GM23248 (cell line): ENCODE measurements at places on chromosomes 4 and X. TPM values are rescaled to one million over a fixed set of nuclear protein-coding genes. Genes with fewer than 3 reads are reported as not detected.

Gene PAGE5
- total RNA-seq, result not detected in 2 replicates

Gene INPP4B
- total RNA-seq, result 27.5 and 39.2 TPM in 2 replicates

Gene CCKAR
- not detected in 2 replicates for total RNA-seq

Gene SUPT20HL1
- not detected in 2 replicates for total RNA-seq

- no peak overlapping the region for H3K4me3 ChIP-seq
- H3K36me3 ChIP-seq, result no peaks in the 10 kb centered on the region
- no peak for DNase-seq
- H3K27me3 ChIP-seq, result no peaks in the 10 kb centered on the region
- H3K4me1 ChIP-seq, result no peaks in the 10 kb centered on the region
These were observed 50.4 kb upstream of the ETNPPL start for GRCh38 chr4:108813261-108813660.

DNA sequence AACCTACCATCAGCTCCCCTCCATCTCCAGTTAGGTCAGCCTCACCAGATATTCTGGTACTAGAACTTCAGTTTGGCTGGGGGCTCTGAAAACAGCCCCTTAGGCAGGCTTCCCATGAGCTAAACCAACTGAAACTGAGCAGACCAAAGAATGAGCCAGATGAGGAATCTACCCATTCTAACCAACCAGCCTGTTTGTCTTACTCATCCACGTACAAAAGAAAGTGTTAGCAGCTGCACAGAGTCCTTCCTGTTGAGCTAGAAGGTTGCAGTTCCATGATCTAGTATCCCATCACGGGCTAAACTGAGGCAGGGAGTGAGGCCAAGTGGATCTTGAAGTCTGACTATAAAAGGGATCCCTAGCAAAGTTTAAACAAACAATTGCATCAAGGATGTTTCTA, 17.5 kb downstream of the MAGEA9B start:
- no peaks in the 10 kb centered on the region for H3K27me3 ChIP-seq
- no peaks in the 10 kb centered on the region for H3K36me3 ChIP-seq
- no peak for DNase-seq
- H3K4me1 ChIP-seq, result no peaks in the 10 kb centered on the region
- no peak overlapping the region for H3K4me3 ChIP-seq

DNA sequence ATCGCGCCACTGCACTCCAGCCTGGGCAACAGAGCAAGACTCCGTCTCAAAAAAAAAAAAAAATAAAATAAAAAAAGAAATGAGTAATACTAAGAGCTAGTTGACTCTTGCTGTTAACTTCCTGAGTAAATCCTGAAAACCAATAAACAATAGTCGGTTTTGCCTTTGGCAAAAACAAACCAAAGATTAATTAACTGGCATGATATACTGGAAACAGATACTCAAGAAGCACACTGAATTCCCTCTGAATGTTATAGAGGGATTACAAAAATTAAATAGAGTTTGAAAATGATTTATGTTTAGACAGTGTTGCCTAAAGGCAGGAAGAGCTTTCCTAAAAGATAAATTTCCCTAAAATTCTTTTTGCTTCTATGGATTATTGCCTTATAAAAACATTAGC, 1702.3 kb downstream of the STIM2 start:
- no peaks in the 10 kb centered on the region for H3K27me3 ChIP-seq
- DNase-seq, result no peak
- H3K4me1 ChIP-seq, result peaks cover 11% of the 10 kb centered on the region; the same call in 1 of the 2 replicates
- no peaks in the 10 kb centered on the region for H3K36me3 ChIP-seq
- H3K4me3 ChIP-seq, result no peak overlapping the region

DNA sequence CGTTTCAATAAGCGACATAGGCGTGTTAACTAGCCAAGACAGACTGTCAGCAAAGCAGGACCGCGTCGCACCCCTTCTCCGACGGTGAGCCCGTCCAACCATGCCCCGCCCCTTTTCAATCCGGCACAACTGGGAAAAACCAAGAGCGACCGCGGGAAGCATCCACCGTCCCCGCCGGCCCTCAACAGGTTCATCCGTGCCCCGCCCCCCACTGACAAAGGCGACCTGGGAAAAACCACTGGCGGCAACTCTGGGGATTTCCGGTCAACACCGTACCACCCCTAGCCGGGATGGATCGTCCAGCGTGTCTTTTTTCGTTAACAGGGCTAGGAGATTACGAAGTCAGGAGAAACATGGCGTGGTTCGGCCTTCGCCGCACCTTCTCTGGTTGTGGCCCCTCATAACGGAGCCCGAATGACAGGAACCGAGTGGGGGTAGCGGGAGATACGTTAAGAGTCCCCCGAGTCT, 377 bp downstream of the TIMM17B start:
- H3K27me3 ChIP-seq, result no peaks in the 10 kb centered on the region
- peak overlapping the region; percentile 79 for H3K4me3 ChIP-seq
- no peaks in the 10 kb centered on the region for H3K36me3 ChIP-seq
- peak overlapping the region; percentile 90 for H3K27ac ChIP-seq

Gene ANOS1
- not detected in 2 replicates for total RNA-seq

Gene FRAS1
- 19.8 and 20.0 TPM in 2 replicates for total RNA-seq

DNA sequence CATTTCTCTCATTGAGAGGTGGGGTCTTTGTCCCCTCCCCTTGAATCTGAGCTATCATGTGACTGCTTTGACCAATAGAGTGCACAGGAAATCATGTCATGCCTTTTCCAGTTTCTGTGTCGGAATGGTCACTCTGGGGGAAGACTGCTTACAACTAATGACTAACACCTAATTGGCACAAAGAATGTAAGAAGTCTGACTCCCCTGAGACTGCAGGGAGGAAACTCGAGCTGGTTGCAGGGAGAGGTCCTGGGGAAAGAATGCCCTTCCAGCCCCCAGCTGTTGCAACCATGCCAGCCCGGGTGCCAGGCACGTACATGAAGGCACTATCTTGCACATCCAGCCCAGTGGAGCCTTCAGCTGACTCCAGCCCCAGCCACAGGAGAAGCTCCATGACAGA, 254.2 kb downstream of the DHX15 start:
- H3K36me3 ChIP-seq, result no peaks in the 10 kb centered on the region
- peak; percentile 32 for DNase-seq
- H3K4me3 ChIP-seq, result no peak overlapping the region
- no peak overlapping the region for H3K27ac ChIP-seq
- H3K4me1 ChIP-seq, result no peaks in the 10 kb centered on the region
- no peaks in the 10 kb centered on the region for H3K27me3 ChIP-seq

GRCh38 chrX:74451450-74452198, 30.3 kb downstream of the SLC16A2 start:
- no peak for DNase-seq
- H3K4me1 ChIP-seq, result peaks cover 33% of the 10 kb centered on the region
- peak overlapping the region; percentile 76 for H3K27ac ChIP-seq
- H3K4me3 ChIP-seq, result 0 out of 2 replicates have a peak overlapping the region, but pooled peaks have one; percentile 7

GRCh38 chr4:69910016-69910782, 20.7 kb upstream of the CSN1S1 start:
- peaks cover 18% of the 10 kb centered on the region for H3K4me1 ChIP-seq
- no peak overlapping the region for H3K4me3 ChIP-seq
- no peaks in the 10 kb centered on the region for H3K36me3 ChIP-seq
- peak; percentile 80 for DNase-seq
- H3K27ac ChIP-seq, result no peak overlapping the region
- no peaks in the 10 kb centered on the region for H3K27me3 ChIP-seq

DNA sequence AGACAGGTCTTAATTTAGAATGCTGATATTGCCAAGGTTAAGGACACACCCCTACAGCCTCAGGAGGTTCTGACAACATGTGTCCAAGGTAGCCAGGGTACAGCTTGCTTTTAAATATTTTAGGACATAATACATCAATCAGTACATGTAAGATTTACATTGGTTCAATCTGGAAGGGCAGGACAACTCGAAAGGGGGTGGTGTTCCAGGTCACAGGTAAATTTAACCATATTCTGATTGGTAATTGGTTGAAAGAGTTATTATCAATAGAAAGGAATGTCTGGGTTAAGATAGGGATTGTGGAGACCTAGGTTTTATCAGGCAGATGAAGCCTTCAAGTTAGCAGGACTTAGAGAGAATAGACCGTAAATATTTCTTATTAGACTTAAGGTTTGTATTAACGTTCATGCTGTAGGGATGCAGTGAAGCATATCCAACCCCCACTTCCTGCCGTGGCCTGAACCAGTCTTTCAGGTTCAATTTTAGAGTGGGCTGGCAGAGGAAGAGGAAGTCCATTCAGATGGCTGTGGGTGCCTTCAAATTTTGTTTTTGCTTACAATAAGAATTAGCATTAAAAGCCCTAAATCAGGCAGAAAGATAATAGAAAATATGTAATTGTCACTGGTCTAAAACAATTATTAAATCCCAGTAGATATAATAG, 136.5 kb upstream of the GALNTL6 start:
- no peak for DNase-seq
- no peak overlapping the region for H3K4me3 ChIP-seq
- H3K36me3 ChIP-seq, result no peaks in the 10 kb centered on the region
- no peaks in the 10 kb centered on the region for H3K4me1 ChIP-seq

DNA sequence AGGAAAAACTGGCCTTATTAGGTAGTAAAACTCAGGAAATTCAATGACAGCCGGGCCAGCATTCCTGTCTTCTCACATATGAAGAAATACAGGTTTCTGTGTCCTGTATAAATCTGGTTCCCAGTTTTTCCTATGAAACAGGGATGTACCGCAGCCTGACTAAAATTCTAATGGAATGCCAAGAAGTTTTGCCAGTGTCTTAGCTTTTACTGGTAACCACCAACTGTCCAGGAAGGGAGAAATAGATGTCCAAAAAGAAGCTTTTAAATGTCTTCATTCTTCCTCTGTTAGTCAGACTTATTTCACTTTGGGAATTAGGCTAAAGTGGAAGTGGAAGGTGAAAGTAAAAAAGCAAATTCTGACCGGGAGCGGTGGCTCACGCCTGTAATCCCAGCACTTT, 108.0 kb upstream of the TBL1X start:
- no peaks in the 10 kb centered on the region for H3K36me3 ChIP-seq
- H3K27ac ChIP-seq, result 0 out of 2 replicates have a peak overlapping the region, but pooled peaks have one; percentile 15
- no peak overlapping the region for H3K4me3 ChIP-seq
- peak; percentile 30 for DNase-seq
- H3K27me3 ChIP-seq, result no peaks in the 10 kb centered on the region
- H3K4me1 ChIP-seq, result peaks cover 7% of the 10 kb centered on the region

DNA sequence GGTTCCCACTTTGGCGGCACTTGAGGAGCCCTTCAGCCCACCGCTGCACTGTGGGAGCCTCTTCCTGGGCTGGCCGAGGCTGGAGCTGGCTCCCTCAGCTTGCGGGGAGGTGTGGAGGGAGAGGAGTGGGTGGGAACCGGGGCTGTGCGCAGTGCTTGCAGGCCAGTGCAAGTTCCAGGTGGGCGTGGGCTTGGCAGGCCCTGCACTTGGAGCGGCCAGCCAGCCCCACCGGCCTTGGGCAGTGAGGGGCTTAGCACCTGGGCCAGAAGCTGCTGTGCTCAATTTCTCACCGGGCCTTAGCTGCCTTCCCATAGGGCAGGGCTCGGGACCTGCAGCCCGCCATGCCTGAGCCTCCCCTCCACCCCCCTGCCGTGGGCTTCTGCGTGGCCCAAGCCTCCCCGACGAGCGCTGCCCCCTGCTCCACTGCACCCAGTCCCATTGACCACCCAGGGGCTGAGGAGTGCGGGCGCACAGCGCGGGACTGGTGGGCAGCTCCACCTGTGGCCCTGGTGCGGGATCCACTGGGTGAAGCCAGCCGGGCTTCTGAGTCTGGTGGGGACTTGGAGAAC, 474.3 kb downstream of the MID1IP1 start:
- no peak for DNase-seq
- H3K36me3 ChIP-seq, result no peaks in the 10 kb centered on the region
- no peak overlapping the region for H3K27ac ChIP-seq
- no peaks in the 10 kb centered on the region for H3K27me3 ChIP-seq
- no peak overlapping the region for H3K4me3 ChIP-seq

Gene MAGEB10
- total RNA-seq, result not detected in 2 replicates

- no peaks in the 10 kb centered on the region for H3K36me3 ChIP-seq
- no peak overlapping the region for H3K27ac ChIP-seq
- H3K27me3 ChIP-seq, result no peaks in the 10 kb centered on the region
- H3K4me1 ChIP-seq, result peaks cover 4% of the 10 kb centered on the region
These were observed 43.7 kb downstream of the CDS1 start for GRCh38 chr4:84626673-84627072.

Gene MAGEA6
- not detected in 2 replicates for total RNA-seq

- no peak for DNase-seq
- H3K4me3 ChIP-seq, result no peak overlapping the region
- H3K27me3 ChIP-seq, result no peaks in the 10 kb centered on the region
- no peaks in the 10 kb centered on the region for H3K36me3 ChIP-seq
- H3K4me1 ChIP-seq, result no peaks in the 10 kb centered on the region
These were observed 906.5 kb downstream of the FAT4 start for GRCh38 chr4:126221282-126221681.

DNA sequence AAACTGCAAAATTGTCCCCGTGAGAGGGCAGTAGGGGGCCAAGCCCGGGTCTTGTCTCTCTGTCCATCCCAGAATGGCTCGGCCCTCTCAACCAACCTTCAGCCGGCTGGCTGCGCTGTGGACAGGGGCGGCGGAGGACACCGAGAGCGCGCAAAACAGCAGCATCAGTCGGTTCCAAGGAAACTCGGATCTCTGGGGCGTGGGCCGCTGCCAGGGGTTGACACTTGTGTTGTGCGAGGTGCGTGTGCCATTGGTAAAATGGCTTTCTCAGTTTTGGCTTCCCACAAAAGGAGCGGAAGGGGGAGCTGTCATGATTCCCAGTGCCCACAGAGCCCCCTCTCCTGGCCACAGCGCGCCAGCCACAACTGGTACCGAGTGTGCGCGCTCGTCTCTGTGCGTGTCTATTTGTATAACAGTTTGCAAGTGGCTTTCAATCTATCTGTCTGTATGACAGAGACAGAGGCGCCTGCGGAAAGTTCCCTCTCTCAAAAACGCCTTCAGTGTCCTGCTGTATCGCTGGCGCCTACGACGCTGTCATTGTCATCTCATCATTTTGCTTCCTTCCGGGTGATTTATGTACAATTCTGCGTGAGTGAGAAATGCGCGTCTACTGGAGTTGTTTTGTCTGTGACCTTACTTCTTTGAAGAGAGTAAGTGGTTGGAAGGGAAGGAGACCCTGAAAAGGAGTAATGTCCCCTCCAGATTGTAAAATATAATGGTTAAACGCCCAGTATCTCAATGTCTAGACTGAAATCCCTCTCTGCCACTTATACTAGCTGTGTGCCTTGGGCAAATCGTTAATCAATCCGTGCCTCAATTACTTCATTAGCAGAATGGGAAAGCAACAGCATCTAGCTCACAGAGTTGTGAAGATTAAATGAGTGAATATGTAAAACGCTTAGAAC, 1.8 kb downstream of the DKK2 start:
- H3K4me1 ChIP-seq, result 0 out of 2 replicates have a peak, but pooled peaks cover 17% of the 10 kb centered on the region
- H3K4me3 ChIP-seq, result peak overlapping the region; percentile 77
- H3K36me3 ChIP-seq, result no peaks in the 10 kb centered on the region
- peaks cover 29% of the 10 kb centered on the region for H3K27me3 ChIP-seq

DNA sequence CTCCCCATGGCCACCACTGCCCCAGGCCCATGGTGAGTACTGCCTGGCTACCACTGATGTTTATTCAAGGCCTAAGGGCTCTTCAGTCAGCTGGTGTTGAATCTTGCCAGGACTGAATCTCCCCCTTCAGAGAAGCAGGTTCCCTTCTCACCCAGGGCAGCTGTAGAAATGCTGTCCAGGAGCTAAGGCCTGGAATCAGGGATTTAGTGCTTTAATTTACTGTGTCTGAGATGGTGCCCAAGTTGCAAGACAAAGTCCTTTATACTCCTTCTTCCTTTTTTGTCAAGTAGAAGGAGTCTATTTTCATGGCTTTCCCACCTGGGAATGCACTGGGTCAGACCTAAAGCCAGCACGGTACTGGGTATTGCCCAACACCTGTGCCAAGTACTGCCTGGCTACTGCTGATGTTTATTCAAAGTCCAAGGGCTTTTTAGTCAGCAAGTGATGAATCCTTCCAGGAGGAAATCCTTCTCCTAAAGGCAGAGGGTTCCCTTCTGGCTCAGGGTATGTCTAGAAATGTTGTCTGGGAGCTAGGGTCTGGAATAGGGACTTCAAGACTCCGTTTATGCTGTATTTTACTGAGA, 117.6 kb upstream of the ATOH1 start:
- no peak overlapping the region for H3K27ac ChIP-seq
- no peak overlapping the region for H3K4me3 ChIP-seq
- no peaks in the 10 kb centered on the region for H3K27me3 ChIP-seq
- no peaks in the 10 kb centered on the region for H3K36me3 ChIP-seq
- DNase-seq, result no peak

Gene MSX1
- total RNA-seq, result 26.1 and 32.1 TPM in 2 replicates

Gene PABPC1L2A
- total RNA-seq, result not detected in 2 replicates

Gene KCND1
- total RNA-seq, result 0.65 and 1.5 TPM in 2 replicates
